ENCODE measurements at places on chromosomes 6 and 20.

DNA sequence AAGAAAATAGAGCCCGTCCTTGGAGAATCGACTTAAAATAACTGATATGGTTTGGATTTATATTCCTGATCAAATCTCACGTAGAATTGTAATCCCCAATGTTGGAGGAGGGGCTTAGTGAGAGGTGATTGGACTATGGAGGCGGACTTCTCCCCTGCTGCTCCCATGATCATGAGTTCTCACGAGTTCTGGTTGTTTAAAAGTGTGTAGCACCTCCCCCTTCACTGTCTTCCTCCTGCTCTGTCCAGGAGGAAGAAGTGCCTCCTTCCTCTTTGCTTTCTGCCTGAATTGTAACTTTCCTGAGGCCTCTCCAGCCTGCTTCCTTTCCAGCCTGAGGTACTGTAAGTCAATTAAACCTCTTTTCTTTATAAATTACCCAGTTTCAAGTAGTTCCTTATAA lies 529.2 kb downstream of the HAO1 start:
- DNase-seq, result no peak

DNA sequence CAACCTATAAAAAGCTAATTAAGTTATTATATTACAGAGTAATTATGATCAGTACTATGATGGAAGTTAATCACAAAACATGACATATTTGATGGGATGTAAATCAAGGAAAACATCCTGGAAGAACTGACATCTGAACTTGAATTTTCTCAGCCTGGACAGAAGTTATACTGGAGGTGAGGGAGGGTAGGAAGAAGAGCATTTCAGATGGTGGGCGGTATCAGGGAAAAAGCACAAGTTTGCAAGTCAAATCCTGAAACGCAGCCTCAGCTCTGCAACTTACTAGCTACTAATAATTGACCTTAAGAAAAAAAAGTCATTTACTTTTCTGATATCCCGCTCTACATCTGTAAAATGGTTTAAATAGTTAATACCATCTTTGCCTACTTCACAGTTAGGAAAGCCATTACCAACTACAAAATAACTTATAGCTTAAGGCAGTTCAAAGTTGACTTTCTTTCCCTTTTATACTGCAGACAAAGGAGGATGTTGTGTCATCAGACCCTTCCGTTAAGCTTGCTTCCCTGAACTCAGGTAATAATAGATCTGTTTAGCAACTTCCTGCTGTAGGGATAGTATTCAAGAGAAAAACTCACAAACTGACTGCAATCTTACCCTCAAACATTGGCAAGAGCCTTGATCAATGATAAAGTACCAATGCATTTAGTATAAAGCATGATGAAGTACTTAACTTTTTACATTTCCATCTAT lies 21.0 kb downstream of the NOL7 start:
- DNase-seq, result no peak

DNA sequence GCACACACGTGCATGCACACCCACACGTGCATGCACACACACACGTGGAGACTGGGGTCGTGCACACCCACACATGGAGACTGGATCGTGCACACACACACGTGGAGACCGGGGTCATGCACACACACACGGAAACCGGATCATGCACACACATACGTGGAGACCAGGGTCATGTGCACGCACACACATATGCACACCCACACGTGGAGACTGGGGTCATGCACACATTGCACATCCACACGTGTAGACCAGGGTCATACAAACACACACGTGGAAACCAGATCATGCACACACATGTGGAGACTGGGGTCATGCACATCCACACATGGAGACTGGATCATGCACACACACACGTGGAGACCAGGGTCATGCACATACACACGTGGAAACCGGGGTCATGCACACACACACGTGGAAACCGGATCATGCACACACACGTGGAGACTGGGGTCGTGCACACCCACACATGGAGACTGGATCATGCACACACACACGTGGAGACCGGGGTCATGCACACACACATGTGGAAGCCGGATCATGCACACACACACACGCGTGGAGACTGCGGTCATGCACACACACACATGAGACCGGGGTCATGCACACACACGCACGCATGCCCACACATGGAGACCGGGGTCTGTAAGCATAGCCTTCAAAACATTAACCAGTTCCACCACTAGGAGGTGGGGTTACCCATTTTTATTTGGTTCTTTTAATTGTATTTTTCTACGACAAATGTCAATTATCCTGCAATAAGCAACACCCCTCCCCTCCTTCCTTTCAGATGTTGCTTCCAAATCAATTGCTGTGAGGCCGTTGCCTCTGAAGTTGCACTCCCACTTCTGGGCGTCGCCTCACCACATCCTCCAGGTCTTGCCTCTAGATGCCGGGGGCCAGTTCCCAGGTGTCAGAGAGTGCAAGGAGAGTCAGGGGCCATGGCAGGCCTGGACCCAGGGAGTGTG lies 95.8 kb downstream of the TMEM242 start:
- no peak for DNase-seq

DNA sequence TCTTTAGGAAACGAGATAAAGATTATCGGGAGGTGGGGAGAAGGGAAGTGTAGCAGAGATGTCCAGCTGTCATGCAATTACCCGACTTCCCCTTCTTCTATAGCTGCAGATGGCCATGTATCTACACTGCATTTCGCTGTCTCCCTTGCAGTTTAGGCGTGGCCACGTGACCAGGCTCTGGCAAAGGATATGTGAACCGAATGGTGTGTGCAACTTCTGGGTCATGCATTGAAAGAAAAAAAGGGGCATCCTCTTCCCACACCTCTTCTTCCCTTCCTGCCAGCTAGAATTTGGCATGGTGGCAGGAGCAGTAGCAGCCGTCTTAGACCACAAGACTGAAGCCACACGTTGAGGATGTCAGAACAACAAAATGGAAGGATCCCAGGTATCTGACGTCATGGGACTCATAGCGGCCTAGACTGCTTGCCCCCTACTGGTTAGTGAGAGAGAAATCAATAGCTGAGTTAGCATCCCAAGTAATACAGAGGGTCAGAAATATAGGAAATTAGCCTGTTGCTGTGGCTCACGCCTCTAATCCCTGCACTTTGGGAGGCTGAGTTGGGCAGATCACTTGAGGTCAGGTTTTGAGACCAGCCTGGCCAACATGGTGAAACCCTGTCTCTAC lies 32.8 kb downstream of the TCF15 start:
- DNase-seq, result no peak

DNA sequence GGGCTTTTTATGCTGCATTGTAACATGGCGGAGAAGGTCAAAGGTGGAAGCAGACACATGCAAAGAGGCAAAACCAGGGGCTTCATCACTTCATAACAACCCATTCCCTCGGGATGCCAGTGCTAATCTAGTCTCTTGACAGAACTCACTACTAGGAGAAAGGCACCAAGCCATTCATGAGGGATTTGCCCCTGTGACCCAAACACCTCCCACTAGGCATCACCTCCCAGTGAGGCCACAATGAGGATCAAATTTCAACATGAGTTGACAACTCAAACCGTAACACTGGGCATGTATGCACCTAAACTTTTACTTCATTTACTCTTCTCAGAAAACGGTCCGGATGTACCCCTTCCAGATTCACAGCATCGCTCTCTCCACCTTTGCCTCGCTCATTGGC lies 61.9 kb downstream of the CDS2 start:
- DNase-seq, result no peak

GRCh38 chr6:15518878-15519277 lies 143.9 kb downstream of the DTNBP1 start:
- DNase-seq, result no peak

DNA sequence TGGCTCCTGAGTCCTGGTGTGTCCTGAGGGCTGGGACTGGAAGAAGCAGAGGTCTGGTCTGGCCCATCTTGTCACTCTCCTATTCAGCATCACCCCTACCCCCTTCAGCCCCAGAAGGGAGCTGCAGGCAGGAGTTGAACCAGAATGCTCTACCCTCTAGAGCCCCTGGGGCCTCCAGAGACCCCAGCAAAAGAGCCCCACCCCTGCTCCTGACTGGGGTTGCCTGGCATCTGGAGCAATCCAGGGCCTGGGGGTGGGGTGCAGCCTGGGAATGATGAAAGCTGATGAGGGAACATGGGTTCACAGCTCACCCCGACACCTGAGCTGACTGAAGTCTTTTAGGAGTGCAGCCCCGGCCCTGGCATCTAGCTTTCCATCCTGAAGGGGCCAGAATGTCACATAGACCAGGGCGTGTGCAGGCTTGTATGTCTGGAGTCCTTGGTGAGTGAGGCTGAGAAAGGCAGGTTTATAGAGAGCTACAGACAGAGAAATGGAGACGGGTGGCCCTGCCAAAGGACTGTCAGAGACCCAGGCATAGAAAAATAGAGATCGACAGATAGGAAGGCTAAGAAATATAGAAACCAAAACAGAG lies 12.2 kb downstream of the FGD2 start:
- no peak for DNase-seq

GRCh38 chr6:31952140-31952805 lies 6.4 kb downstream of the CFB start:
- no peak for DNase-seq

DNA sequence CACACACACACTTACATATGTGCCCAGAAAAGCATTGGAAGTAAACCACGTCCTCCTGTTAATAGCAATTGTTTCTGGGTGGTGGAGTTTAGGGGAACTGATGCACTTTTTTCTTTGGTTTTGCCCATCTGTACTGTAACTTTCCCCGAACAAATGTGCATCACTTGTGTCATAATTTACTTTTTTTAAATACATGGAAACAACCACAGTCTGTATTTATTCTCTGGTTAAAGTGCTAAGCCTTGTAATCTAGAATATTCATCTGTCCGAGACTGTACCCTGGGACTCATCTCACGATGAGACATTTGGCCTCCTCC lies 61.5 kb upstream of the CD93 start:
- DNase-seq, result no peak

DNA sequence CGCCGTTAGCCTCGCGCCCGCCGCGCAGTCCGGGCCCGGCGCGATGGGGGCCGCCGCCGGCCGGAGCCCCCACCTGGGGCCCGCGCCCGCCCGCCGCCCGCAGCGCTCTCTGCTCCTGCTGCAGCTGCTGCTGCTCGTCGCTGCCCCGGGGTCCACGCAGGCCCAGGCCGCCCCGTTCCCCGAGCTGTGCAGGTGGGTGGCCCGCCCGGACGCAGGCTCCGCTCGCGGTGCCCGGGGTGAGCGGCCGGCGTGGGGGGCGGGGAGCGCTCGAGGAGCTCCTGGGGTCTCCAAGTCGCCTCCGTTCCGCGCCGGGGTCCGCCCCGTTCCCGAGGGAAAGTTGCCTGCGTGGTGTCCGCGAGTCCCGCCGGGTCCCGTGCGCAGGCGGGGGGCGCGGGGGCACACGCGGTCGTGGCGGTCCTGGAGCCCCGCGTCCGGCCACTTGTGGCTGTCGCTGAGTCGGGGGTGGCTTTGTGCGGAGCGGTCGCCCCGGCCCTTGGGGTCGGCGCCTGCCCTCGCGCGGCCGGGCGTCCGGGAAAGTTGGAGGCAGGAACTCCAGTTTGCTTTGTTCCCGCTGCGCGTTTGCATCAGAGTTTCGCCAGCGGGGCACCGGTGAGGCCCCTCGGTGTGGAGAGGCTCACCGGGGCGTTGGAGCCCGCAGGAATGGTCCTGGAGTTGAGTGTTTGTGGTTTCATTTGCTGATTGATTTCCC lies 476 bp downstream of the IGF2R start:
- no peak for DNase-seq

DNA sequence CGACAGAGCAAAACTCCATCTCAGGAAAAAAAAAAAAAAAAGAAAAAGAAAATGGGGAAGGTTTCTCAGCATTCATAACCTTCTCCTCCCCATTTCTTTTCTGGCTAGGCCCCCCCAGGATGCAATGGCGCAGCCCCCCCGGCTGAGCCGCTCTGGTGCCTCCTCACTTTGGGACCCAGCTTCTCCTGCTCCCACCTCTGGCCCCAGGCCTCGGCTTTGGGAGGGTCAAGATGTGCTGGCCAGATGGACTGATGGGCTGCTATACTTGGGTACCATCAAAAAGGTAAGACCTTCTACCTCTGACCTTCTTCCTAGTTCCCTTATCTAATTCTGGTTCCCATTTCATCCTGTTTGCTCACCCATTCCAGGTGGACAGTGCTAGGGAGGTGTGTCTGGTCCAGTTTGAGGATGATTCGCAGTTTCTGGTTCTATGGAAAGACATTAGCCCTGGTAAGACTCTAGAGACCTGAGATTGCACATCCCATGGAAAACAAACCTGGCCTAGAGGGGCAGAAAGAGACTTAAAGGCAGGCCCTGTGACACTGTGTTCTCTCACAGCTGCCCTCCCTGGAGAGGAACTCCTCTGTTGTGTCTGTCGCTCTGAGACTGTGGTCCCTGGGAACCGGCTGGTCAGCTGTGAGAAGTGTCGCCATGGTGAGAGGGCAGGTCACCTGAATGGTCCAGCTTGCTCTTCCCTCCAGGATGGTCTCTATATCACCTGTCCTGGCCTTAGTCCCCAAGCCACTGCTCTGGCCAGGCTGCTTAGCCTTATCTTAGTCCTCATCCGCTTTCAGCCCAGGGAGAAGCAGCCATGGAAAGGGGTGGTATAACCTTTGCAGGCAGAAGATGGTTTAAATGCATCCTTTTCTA lies 1.6 kb downstream of the PHF1 start:
- DNase-seq, result no peak

DNA sequence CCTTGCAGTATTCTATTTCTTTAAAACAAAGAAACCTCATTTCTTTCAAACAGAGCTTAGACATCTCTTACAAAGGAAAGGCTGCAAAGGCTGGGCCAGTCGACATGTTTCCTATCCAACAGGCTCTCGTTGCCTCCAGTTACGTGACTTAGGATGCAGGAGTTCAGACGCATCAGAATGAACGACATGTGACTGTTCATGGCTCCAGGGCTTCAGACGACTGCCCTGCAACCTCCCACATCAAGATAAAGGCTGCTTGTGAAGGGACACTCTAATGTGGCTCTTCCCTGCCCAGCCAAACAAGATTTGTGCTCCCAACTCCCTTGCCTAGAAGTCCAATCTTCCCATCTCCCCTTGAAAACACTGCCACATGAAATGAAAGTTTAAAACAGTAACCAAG lies 14.3 kb upstream of the NEDD9 start:
- no peak for DNase-seq

DNA sequence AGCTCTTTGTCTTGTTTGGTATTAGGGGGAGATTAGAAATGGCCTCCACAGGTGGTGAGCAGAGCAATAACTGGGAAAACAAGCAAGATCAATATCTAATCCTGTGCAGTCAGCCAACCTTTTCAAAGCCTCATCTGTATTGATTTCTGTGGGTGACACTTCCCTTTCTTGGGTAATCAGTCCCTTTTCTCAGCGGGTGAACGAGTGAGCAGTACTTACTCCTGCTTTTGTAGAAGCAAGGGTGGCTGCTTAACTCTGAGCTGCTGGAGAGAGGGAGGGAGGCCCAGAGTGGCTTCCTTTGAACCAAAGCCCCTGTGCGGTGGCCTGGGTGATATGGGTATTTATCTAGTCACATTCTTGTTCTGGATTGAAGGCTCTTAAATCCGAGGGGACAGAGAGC lies 254.8 kb upstream of the CHD6 start:
- DNase-seq, result no peak

DNA sequence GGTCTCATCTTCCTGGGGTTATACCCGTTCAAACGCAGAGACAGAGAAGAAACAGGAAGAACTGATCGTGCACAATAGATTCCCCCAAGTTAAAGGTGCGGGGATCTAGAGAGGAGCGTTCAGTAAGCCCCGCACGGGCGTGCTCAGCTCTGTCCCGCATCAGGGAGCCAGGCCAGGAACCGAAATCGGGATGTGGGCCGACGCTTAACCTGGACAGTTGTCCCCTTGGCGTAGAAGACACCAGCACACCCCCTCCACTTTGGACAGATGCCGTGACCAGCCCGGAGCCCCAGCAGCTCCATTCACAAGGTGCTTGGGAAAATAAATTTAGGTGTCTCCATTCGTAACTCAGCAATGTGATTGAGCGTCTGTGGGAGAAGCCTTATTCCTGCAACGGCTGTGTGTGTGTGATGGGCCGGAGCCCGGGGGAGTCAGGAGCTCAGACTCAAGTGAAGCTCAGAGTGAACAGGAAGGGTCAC lies 24.0 kb upstream of the GATA5 start:
- no peak for DNase-seq

All from effector memory CD4-positive, alpha-beta T cell (primary cell).